ENCODE measurements at places on chromosomes 11 and 22. TPM values are rescaled to one million over a fixed set of nuclear protein-coding genes. Genes with fewer than 3 reads are reported as not detected.

- no peak for DNase-seq
These were observed 10.0 kb downstream of the RNH1 start for GRCh38 chr11:496834-497564.

The A4GALT gene
- polyA plus RNA-seq, result 12.8 TPM

- no peak for DNase-seq
These were observed 179.9 kb downstream of the GRIA4 start for GRCh38 chr11:105789579-105790420.

GRCh38 chr11:113377681-113378412, 9.7 kb upstream of the ANKK1 start:
- no peak for DNase-seq

The SYNGR1 gene
- polyA plus RNA-seq, result 22.4 TPM

The NPAS4 gene
- polyA plus RNA-seq, result 0.50 TPM
